ENCODE measurements at places on chromosomes 5 and 9.

- DNase-seq, result no peak
Measured at GRCh38 chr9:110146373-110146772, 61.6 kb downstream of the C9orf152 start.

DNA sequence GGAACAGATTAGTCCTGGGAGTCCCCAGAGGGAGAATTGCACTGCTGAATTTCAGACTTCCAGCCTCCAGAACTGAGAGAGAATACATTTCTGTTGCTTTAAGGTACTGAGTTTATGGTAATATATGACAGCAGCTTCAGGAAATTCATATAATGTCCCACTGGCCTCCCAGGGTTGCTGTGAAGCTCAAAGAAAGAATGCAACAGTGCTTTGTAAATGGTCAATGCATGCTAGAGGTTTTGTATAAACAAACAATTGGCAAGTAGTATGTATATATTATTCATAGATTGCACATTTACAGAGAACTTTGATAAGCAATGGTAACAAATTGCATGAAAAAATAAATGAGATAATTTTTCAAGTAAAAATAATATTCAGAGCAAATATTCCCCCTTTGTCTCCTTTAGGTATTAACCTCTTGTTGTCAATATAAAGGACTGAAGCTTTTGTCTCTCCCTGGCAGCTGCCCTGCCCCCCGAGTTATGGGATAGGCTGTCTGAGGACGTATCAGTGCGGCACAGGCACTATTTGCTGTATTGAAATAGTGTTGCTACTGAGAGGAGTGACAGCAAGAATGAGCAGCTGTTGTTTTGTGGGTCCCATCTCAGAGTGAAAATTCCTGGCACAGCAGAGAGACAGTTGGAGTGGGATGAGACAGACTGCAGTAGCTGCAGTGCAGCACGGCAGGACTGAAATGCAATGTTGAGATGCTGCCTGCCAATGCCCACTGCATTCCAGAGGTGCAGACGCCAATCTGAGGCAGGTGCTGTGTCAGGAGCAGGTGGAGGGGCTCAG lies 194.2 kb upstream of the GLRA1 start:
- DNase-seq, result no peak

- DNase-seq, result no peak
Measured at GRCh38 chr5:154466671-154467070, 11.4 kb downstream of the HAND1 start.

GRCh38 chr5:144205141-144205551 lies 34.5 kb downstream of the KCTD16 start:
- DNase-seq, result no peak

DNA sequence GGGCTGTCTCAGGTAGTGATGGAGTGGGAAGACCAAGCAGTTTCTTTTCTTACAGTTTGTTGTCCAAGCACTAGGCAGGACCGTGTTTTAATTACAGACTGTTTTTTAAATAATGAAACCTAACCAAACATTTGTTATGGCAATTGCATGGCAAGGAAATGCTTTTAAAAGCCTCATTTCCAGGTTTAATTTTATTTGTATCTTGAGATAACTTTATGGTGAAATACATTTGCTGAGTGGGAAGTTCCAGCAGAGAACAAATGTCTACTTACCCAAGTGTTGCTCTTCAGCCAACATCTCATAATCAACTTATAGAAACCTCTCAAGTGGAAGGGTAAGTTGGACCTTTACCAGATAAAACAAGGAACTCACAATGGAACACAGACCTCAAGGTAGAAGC lies 11.8 kb upstream of the LHFPL2 start:
- no peak for DNase-seq

GRCh38 chr5:172149073-172149472 lies 39.0 kb downstream of the STK10 start:
- DNase-seq, result no peak

GRCh38 chr9:136527721-136528710 lies 17.8 kb downstream of the NOTCH1 start:
- DNase-seq, result no peak

GRCh38 chr9:99054581-99054980 lies 50.3 kb upstream of the TGFBR1 start:
- no peak for DNase-seq
